ENCODE measurements at places on chromosomes 7 and 10. TPM values are rescaled to one million over a fixed set of nuclear protein-coding genes. Genes with fewer than 3 reads are reported as not detected.

CUBN gene
- polyA plus RNA-seq = 0.04 TPM

DNA sequence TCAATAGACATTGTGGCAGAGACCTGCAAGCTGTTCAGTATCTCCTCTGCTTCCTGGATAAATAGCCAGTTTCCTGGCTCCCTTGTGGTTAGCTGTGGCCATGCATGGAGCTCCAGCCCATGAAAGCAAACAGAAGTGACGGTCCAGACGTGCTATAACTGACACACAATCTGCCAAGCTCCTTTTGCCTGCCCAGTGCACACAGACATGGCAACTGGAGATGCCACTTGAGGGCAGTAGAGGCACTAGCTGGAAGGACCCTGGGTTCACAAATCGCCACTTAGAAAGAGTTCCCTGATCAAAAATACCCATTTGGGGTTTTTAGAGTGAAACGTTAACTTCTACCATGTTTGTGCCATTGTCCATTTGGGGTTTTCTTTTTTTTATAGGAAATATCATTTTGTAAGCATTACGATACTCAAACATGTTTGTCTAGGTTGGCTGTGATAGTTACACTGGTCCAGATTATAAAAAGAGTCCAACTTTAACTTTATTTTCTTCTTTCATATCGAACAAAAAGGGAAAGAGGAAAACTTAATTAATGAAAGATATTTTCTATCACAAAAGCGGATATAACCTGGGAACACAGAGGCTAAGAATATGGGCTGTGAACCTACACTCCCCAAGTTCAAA is 31.3 kb downstream of the KIN start:
- DNase-seq = peak; percentile 45

GRCh38 chr7:46539892-46540483 is 618.9 kb upstream of the IGFBP3 start:
- no peak for DNase-seq

INMT gene
- polyA plus RNA-seq = 0.03 TPM

DNA sequence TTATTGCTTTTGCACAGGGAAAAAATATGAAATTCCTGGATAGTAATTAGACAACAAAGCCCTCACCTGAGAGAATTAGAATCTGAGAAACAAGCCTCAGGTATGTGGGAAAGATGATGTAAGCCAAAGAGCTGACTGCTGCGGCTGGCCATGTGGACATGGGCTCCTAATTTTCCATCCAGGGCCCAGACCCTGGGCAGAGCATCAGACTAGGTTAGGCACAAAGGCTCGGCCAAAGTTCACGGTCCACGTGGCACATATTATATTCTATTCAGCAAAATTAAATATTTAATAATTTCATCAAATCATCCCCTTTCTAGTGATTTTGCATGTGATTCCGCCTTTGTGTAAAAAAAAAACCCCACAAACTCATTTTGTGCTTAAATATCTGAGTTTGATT is 5.1 kb downstream of the CYP3A4 start:
- DNase-seq = no peak

DNA sequence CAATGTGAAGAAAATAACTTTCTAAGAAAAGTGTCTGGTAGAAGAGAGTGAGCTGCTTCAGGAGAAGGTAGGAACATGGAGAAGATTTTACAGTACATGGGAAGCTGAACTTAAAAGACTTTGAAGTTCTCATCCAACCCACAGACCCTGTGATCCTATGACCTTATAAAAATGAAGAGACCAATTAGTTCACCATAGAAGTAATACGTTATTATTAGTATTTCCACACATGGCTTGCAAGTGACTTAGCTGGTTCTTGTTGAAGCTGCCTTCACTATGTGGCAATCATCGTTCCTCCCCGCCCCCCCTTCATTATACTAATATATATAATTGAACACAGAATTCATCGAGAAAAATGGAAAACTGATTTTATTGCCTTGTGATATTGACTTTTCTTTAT is 129.1 kb downstream of the SND1 start:
- no peak for DNase-seq

GRCh38 chr7:128872394-128872824 is 9.8 kb downstream of the ATP6V1F start:
- DNase-seq = no peak

PDE6C gene
- not detected for polyA plus RNA-seq

GRCh38 chr7:138649506-138649905 is 51.7 kb downstream of the SVOPL start:
- no peak for DNase-seq

INHBA gene
- 0.20 TPM for polyA plus RNA-seq

- DNase-seq = no peak
Measured at GRCh38 chr7:106309362-106309761, 24.6 kb upstream of the NAMPT start.

- no peak for DNase-seq
Measured at GRCh38 chr10:20954519-20954918, 57.4 kb upstream of the NEBL start.

- peak; percentile 10 for DNase-seq
Measured at GRCh38 chr7:81846398-81846797, 76.6 kb upstream of the HGF start.

- DNase-seq = peak; percentile 29
Measured at GRCh38 chr7:23043441-23043840, 29.5 kb upstream of the HYCC1 start.

- DNase-seq = no peak
Measured at GRCh38 chr7:105587909-105588635, 6.8 kb upstream of the EFCAB10 start.

GIMAP7 gene
- polyA plus RNA-seq = not detected

DNA sequence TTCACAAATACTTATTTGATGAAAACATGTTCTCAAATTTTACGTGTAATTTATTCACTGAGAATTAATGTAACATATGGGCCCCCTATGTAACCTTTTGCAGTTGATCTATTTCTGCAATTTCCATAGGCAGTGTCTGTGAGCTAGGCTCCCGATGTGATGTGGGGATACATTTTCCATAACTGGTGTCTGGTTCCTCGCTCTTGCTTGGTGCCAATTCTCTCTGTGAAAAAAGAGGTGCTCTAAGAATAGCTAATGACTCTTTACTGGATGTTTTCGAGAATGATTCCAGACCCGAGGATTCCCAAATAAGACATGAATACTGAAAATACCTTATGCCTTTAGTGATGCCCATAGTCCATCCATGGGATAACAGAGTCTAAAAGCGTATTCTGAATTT is 286.7 kb upstream of the FZD8 start:
- no peak for DNase-seq

- no peak for DNase-seq
Measured at GRCh38 chr7:75815418-75816064, 1.9 kb upstream of the CCL24 start.

GRCh38 chr10:116121640-116122525 is 151.1 kb downstream of the GFRA1 start:
- no peak for DNase-seq

DNA sequence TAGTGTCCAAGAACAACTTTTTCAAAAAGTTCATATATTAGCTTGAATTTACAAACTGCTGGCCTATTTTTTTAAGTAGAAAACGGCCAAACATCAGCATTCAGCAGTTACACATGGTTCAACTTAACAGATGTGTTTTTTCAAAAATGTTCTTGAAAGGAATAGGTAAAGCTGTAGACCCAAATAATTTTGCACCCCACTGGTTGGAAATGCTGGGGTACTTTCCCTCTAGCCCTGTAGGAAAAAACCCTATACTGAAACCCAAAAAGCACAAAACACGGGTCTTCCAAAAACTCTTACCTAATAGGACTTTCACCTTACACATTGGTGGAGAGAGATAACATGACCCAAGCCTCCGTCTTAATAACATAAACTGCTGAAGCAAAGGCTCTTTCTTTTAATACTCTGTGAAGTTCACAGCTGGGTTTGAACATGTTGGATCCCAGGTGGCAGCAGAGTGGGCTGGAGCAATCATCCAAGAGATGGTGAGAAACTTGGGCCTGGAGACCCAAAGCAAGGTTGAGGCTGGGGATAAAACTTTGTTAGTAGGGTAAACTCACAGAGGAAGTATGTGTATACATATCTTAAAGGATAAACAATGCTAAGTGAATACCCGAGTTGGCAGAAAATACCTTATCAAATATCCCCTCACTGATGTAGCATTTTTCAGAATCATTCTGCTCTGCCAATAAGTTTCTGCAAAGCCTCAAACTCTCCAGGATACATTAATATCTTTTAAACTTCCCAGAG is 629 bp upstream of the DNAJC9 start:
- DNase-seq = no peak

ZFAND2A gene
- polyA plus RNA-seq = 40.7 TPM
